ENCODE measurements at places on chromosomes 7 and 10. TPM values are rescaled to one million over a fixed set of nuclear protein-coding genes. Genes with fewer than 3 reads are reported as not detected.

Gene NRAP
- not detected for total RNA-seq

Gene CABCOCO1
- total RNA-seq, result not detected

Gene ZEB1
- total RNA-seq, result 0.18 TPM

GRCh38 chr7:100401811-100402210, 26.7 kb downstream of the ZCWPW1 start:
- no peaks in the 10 kb centered on the region for H3K36me3 ChIP-seq
- no peak overlapping the region for H3K4me3 ChIP-seq
- no peak for DNase-seq
- peaks cover 12% of the 10 kb centered on the region for H3K4me1 ChIP-seq

DNA sequence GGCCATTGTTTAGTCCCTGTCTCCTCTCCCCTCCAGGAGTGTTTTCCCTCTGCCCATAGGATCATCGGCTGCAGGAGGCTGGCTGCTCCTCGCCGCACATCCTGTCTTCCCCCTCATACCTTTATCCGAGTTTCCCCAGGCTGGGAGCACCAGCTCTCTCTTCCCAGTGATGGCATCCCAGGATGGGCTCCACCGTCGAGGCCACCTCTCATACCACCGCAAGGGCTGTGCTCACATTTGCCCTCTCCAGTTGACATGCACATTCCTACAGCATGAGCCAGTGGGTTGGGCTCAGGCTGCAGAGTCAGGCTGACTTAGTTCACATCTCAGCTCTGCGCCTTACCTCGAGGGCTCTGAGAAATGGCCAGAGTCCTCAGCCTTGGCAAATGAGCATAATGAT, 12.1 kb downstream of the HKDC1 start:
- DNase-seq, result no peak
- no peaks in the 10 kb centered on the region for H3K36me3 ChIP-seq
- H3K27me3 ChIP-seq, result no peaks in the 10 kb centered on the region
